ENCODE measurements at places on chromosomes 16 and 17. TPM values are rescaled to one million over a fixed set of nuclear protein-coding genes. Genes with fewer than 3 reads are reported as not detected.

DNA sequence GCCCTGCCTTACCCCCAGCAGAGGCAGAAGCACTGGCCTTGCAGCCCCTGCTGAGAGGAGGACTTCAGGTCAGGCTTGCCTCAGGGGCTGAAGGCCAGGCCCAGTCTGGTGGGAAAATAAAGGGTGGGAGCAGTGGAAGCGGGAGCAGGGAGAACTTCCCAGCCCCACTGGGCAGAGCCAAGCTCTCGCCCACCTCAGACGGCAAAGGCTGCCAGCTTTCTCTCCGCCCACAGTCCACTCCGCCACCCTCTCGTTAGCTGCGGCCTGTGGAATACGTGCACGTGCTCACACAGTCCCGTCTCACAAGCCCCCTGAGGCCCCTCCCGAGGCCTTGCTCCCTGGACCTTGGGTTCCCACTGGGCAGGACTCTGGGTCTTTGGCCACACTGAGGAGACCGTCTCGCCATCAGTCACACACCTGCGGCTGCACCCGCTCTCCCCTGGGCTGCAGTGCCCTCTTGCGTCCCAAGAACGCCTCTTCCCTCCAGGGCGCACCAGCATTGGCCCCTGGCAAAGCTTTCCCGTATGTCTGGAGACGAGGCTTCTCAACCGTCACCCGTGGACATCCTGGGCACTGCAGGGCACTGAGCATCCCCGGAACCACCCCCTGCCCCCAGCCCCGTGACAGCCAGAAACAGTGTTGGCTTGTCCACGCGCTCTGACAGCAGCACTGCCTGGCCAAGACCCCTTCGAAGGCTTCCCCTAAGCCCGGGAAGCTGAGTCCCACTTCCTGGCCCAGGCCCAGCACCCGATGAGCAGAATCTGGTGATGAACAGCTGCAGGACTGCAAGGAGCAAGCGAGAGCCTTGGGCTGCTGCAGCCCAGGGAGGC, 8.3 kb downstream of the MRPL28 start:
- no peak overlapping the region for H3K4me3 ChIP-seq
- H3K4me1 ChIP-seq: peaks cover 5% of the 10 kb centered on the region
- H3K36me3 ChIP-seq: peaks cover 5% of the 10 kb centered on the region
- peaks cover 5% of the 10 kb centered on the region for H3K27me3 ChIP-seq
- H3K27ac ChIP-seq: no peak overlapping the region

DNA sequence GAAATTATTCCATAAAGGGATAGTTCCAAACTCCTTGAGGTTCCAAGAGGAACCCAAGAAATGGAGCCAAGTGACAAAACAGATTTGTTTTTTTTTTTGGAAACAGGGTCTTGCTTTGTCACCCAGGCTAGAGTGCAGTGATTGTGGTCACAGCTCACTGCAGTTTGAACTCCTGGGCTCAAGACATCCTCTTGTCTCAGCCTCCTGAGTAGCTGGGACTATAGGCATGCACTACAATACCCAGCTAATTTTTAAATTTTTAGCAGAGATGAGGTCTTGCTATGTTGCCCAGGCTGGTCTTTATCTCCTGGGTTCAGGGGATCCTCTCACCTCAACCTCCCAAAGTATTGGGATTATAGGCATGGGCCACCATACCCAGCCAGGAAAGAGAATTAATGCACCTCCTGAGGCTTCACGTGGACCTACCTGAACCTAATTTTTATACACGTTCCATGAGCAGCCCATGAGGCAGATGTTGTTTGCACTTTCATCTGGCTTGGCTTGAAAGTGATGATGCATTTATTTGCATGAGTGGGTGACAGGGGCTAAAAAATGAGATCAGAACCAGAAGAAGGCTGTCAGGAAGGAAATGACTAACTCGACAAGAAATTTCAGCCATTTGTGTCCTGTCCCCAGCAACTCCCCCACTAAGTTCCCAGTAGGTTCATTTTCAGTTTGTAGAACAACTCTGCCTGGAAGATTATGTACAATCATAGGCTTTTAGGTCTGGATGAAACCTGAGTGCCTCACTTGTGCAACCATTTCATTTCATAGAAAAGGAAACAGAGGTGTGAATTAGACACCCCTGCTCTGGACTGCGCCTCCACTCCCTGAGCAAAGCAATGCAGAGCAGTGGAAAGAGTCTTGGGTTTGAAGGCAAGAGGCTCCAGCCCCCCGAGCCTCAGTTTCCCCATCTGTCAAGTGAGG, 10.3 kb upstream of the IRF8 start:
- H3K4me3 ChIP-seq: peak overlapping the region; percentile 7
- peaks cover 31% of the 10 kb centered on the region for H3K27me3 ChIP-seq
- peaks cover 39% of the 10 kb centered on the region for H3K4me1 ChIP-seq
- peak overlapping the region; percentile 77 for H3K27ac ChIP-seq

GALK1 gene
- total RNA-seq: 50.3 TPM

PIMREG gene
- 8.4 TPM for total RNA-seq

GRCh38 chr16:47018223-47018891, 44.9 kb upstream of the DNAJA2 start:
- H3K4me3 ChIP-seq: no peak overlapping the region
- no peaks in the 10 kb centered on the region for H3K27me3 ChIP-seq
- no peaks in the 10 kb centered on the region for H3K36me3 ChIP-seq
- peak overlapping the region; percentile 60 for H3K27ac ChIP-seq

GRCh38 chr16:83956336-83957289, 3.6 kb downstream of the OSGIN1 start:
- DNase-seq: peak; percentile 89
- peaks cover 16% of the 10 kb centered on the region for H3K27me3 ChIP-seq
- no peak overlapping the region for H3K4me3 ChIP-seq

- H3K4me1 ChIP-seq: no peaks in the 10 kb centered on the region
- no peaks in the 10 kb centered on the region for H3K27me3 ChIP-seq
- H3K27ac ChIP-seq: no peak overlapping the region
- DNase-seq: no peak
- no peak overlapping the region for H3K4me3 ChIP-seq
These were observed 17.1 kb downstream of the HIGD1B start for GRCh38 chr17:44864831-44865230.

CIBAR2 gene
- not detected for total RNA-seq

- H3K27ac ChIP-seq: no peak overlapping the region
- peaks cover 7% of the 10 kb centered on the region for H3K27me3 ChIP-seq
- no peaks in the 10 kb centered on the region for H3K36me3 ChIP-seq
- no peak overlapping the region for H3K4me3 ChIP-seq
- peaks cover 8% of the 10 kb centered on the region for H3K4me1 ChIP-seq
These were observed 13.7 kb downstream of the MRC2 start for GRCh38 chr17:62641153-62641552.
